Skeletal muscle cell (primary cell): ENCODE measurements at places on chromosomes 11 and 22.

- no peak for DNase-seq
Measured at GRCh38 chr11:72750556-72751115, 1.6 kb downstream of the ARAP1 start.

- no peak for DNase-seq
Measured at GRCh38 chr22:22619765-22620414, 24.5 kb upstream of the GGTLC2 start.

GRCh38 chr11:61106894-61107470 lies 4.7 kb downstream of the CD5 start:
- DNase-seq = no peak

- DNase-seq = no peak
Measured at GRCh38 chr11:67270256-67271204, 4.3 kb downstream of the GRK2 start.

- no peak for DNase-seq
Measured at GRCh38 chr11:112249871-112250610, 10.6 kb downstream of the PLET1 start.

DNA sequence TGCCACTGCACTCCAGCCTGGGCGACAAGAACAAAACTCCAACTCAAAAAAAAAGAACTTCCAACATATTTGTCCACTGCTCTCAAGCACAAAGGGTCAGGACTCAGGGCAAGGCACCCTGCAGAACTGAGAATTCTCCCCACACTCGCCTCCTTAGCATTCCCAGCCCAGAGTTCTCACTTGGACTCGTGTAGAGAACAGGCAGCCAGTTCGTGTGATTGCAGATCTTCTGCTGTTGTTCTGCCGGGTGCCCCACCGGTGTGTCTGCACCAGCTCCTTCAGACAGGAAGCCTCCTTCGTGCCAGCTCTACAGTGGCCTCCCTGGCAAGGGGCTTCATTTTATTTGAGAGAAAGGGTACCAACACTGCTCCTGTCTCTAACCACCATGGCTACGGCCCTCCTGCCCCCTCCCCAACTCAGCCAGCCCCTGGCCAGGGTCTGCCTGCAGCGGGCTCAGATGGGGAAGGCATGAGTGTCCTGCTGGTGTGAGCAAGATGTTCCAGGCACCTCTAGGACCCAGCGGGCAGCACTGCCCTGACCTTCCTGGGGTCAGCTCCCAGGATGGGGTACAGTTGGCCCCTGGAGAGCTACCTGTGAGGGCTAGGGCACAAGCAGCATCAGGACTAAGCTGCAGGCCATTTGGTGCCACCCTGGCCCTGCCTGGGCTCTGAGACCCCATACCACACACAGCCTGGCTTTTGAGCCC lies 19.5 kb upstream of the SCGB1A1 start:
- DNase-seq = no peak

DNA sequence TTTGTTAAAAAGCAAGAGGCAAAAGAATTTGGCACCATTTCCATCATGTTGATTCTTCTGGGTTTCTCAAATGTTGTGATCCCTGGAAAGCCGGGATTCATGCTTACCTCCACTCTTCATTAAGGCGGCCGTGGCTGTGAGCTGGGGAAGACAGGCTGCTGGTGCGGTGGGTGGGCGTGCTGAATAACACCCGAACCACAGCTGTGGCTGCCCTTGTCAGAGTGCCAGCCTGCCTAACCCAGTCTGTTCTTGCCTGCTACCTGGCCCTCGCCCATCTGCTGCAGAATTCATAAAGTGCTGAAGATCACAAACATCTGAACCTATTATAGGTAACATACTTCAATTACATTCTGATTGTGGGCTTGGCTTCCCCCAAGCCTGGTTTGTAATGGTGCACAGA lies 95.8 kb upstream of the RCN1 start:
- no peak for DNase-seq

GRCh38 chr11:92782806-92783205 lies 186.6 kb upstream of the MTNR1B start:
- DNase-seq = peak; percentile 24

DNA sequence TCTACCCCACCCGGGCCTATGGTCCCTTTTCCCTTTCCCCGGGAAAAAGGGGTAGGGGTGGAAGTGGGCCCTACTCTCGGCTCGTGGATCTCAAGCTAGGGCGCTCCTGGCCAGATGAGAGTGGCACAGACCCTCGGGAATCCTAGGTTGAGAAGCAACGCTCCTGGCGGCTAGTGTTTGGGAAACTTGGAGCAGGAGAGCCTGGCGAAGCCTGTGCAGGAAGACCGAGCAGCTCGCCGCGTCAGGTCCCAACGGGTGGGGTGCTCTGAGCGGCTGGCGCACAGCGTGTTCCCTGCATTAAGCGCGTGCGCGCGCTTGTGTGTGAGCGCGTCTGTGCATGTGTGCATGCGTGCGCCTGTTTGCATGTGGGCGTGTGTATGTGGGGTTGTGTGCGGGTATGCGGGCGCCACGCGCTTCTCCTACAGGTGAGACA lies 7.1 kb upstream of the FLI1 start:
- no peak for DNase-seq

GRCh38 chr11:62004473-62004872 lies 37.0 kb upstream of the FTH1 start:
- peak; percentile 88 for DNase-seq

DNA sequence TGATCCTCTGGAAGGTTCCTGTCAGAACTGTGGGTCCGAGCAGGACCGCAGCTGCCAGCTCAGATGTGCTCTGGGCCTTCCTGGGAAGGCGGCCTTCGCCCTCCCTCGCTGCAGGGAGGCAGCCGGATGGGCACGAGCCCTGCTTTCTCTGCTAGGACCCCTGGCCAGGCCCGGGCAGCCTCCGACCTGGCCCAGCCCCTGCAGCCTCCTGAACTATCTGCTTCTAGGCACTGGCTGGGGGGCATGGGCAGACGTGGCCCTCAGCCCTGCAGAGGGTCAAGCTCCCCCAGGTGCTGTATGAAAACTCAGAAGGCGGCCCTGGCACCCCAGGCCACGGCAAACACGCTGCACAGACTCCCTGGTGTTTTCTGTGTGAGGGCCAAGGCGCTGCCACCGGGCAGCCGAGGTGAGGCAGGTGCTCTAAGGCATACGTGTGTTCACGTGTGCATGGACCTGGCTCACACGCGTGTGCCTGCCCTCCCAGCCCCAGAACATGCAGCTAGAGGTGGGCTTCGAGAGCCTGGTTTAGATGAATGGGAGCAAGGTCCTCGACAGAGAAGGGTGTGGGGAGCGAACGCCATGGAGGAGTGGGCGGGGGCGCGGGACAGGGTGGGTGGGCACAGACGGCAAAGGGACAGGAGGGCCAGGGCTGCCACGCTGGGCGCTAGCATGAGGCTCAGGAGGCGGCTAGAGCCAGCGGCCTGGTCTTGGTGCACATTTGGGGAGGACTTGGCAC lies 4.3 kb downstream of the LRFN4 start:
- DNase-seq = no peak

DNA sequence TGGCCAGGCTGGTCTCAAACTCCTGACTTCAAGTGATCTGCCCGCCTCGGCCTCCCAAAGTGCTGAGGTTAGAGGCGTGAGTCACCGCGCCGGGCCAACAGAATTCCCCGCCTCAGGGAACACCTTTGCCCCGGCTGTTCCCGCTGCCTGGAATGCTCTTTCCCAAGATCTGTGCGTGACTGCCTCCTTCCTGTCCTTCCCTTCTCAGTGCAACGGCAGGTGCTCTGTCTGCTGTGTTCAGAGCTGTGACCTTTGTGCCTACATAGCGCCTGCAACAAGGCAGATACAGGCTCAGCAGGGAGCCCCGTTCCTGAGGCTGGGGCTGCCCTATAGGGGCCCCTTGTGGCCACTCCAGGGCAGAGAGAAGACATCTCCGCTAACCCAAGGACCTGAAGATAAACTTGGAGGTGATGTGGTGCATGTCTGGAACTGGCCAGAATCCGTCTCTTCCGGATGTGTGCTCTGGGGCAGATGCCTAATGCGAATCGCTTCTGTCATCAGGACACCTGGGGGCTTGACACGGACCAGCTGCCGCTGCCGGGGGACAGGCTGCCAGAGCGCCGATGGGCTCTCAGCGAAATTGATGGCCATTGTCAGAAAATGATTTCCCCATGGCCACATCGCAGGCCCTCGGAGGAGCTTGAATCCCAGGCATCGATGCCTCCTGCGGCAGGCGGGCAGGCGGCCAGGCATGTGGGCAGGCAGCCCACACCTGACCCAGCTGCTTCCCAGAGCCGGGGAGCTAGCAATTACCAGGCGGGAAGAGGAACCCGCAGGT lies 43.5 kb upstream of the TCF20 start:
- no peak for DNase-seq

DNA sequence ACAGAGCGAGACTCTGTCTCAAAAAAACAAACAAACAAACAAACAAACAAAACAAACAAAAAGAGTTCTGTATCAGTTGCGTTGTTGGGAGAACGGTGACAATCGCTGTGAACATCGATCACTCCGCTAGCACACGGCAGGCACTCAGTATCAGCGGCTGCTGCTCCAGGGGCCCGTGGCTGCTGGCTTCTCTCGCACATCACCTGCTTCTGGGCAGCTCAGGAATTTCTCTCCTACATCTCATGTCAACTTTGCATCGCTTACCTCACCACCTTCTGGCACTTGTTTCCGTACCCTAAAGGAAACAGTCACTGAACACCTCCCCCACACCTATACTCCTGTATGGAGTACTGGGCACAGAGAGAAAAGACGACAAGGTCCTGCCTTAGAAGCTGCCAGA lies 70.3 kb upstream of the WNT7B start:
- no peak for DNase-seq

GRCh38 chr22:29157759-29158535 lies 47.7 kb upstream of the EMID1 start:
- DNase-seq = no peak

DNA sequence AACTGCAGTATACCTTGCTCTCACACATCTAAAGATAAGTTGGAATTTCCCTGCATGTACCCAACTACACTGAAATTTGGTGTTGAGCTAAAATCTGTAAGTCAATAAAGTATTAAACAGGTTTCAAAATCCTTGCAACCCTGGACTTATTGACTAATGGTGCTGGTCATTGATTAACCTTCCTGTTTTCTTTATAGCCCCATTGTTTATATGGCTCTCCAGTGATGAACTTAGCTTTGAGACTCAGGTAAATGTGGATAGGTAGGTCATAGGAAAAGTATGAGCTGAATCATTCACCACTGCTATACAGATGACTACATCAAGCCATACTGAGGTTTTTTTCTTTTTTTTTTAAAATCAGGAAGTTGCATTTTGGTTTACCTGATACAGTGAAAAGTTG lies 132.7 kb downstream of the FAT3 start:
- DNase-seq = no peak

GRCh38 chr22:20646906-20647305 lies 127.0 kb upstream of the SERPIND1 start:
- DNase-seq = no peak

- DNase-seq = no peak
Measured at GRCh38 chr22:31089160-31090100, 8.3 kb downstream of the SMTN start.

- DNase-seq = no peak
Measured at GRCh38 chr11:73995247-73995646, 12.6 kb upstream of the UCP2 start.

DNA sequence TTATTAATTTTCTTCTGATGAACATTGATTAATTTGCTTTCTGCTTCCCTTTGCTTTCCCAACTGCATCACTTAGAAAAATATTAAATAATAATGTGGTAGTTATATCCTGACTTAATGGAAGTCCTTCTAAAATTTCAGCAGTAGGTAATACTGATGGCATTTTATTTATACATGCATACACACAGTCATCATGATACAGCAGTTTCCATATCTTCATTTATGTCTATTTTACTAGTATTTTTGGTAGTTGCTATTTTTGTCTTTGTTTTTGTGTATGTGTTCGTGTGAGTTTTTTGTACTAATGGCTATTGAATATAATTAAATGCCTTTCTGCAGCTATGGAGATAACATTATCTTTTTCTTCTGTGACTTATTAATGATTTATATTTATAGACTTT lies 484.7 kb upstream of the CNTN5 start:
- no peak for DNase-seq

DNA sequence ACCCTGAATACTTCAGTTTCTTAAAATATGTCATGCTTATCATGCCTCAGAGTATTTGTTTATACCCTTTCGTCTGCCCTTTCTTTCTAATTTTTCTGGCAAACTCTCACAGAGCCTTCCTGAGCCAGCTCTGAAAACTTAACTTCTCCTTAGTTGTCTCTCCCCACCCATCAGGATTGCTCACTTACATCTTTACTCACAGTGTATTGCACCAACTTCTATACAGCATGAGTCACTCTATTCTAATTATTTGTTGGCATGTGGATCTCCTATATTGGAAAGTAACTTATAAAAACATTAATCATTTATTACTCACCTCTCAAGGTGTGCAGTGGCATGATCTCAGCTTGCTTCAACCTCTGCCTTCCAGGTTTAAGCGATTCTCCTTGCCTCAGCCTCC lies 114.9 kb downstream of the FANCF start:
- peak; percentile 53 for DNase-seq

- DNase-seq = no peak
Measured at GRCh38 chr22:40385036-40385782, 14.8 kb downstream of the SGSM3 start.

DNA sequence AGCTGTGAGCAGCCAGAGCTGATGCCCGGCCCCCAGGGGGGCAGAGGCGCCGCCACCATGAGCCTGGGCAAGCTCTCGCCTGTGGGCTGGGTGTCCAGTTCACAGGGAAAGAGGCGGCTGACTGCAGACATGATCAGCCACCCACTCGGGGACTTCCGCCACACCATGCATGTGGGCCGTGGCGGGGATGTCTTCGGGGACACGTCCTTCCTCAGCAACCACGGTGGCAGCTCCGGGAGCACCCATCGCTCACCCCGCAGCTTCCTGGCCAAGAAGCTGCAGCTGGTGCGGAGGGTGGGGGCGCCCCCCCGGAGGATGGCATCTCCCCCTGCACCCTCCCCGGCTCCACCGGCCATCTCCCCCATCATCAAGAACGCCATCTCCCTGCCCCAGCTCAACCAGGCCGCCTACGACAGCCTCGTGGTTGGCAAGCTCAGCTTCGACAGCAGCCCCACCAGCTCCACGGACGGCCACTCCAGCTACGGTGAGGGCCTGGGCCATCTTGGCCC lies 6.1 kb downstream of the CDC42EP1 start:
- no peak for DNase-seq

GRCh38 chr11:96221244-96222070 lies 121.5 kb downstream of the MAML2 start:
- DNase-seq = no peak

- peak; percentile 17 for DNase-seq
Measured at GRCh38 chr11:12019337-12019736, 10.9 kb upstream of the DKK3 start.

GRCh38 chr11:134734141-134734845 lies 322.3 kb upstream of the B3GAT1 start:
- DNase-seq = no peak

DNA sequence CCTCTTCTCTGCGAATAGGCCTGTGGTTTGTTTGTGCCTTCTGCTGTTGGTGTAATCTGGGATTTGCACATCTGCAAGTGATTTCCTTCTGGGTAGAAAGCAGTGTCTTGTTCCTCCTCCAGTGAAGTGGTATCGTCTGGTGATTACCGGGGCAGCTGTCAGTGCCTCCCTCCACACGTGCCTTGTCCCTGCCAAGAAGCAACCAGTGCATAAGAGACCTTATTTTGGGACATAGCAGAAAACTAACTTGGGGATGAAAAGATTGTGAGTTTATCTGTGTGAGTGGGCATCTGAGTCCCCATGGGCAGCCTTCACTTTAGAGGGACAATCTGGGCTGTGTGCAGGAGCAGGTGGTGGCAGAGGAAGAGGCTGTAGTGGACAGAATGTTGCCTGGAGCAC lies 71.5 kb upstream of the SORL1-AS1 start:
- no peak for DNase-seq
